ENCODE measurements at places on chromosomes 12 and 14.

- DNase-seq = no peak
- no peak overlapping the region for H3K4me3 ChIP-seq
- no peaks in the 10 kb centered on the region for H3K36me3 ChIP-seq
- no peaks in the 10 kb centered on the region for H3K4me1 ChIP-seq
- H3K27me3 ChIP-seq = no peaks in the 10 kb centered on the region
These were observed 268.3 kb upstream of the SEL1L start for GRCh38 chr14:81801921-81802320.

GRCh38 chr14:101177301-101177971 lies 273.9 kb upstream of the RTL1 start:
- DNase-seq = peak; percentile 78
- H3K36me3 ChIP-seq = peaks cover 2% of the 10 kb centered on the region
- no peak overlapping the region for H3K4me3 ChIP-seq
- no peaks in the 10 kb centered on the region for H3K27me3 ChIP-seq
- no peaks in the 10 kb centered on the region for H3K4me1 ChIP-seq

- no peaks in the 10 kb centered on the region for H3K36me3 ChIP-seq
- no peaks in the 10 kb centered on the region for H3K4me1 ChIP-seq
- no peak for DNase-seq
- no peak overlapping the region for H3K27ac ChIP-seq
These were observed 103.7 kb upstream of the SYT1 start for GRCh38 chr12:78760906-78761305.

DNA sequence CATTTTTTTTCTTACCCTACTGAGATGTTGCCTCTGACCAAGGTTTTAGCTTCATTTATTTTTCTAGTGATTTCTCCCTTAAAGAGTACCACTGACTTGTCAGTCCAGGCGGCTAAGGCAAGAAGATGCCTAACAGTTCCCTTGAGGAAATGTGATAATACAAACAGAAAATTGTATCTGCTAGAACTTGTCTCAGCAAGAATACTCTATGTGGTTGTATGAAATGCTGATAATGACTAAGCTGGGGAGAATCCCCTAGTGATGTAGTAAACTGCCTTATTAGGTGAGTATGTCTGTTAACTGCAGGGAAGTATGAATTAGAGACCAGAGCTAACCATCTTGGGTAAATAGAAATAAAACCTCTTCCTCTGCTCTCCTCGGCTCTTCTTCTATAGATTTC lies 6.7 kb downstream of the C12orf54 start:
- H3K4me1 ChIP-seq = no peaks in the 10 kb centered on the region
- no peak overlapping the region for H3K27ac ChIP-seq
- no peaks in the 10 kb centered on the region for H3K36me3 ChIP-seq
- H3K4me3 ChIP-seq = no peak overlapping the region
- no peak for DNase-seq

GRCh38 chr12:659090-659683 lies 4.1 kb downstream of the NINJ2 start:
- H3K36me3 ChIP-seq = no peaks in the 10 kb centered on the region
- H3K4me1 ChIP-seq = peaks cover 25% of the 10 kb centered on the region
- DNase-seq = no peak
- H3K27me3 ChIP-seq = no peaks in the 10 kb centered on the region
- no peak overlapping the region for H3K27ac ChIP-seq

- no peaks in the 10 kb centered on the region for H3K27me3 ChIP-seq
- peaks cover 4% of the 10 kb centered on the region for H3K36me3 ChIP-seq
- DNase-seq = no peak
- H3K4me1 ChIP-seq = no peaks in the 10 kb centered on the region
- no peak overlapping the region for H3K4me3 ChIP-seq
These were observed 160.2 kb downstream of the FOXA1 start for GRCh38 chr14:37434867-37435266.
